ENCODE measurements at places on chromosomes 6 and 20. TPM values are rescaled to one million over a fixed set of nuclear protein-coding genes. Genes with fewer than 3 reads are reported as not detected.

The CASS4 gene
- total RNA-seq, result 0.77 TPM

The RIMS1 gene
- total RNA-seq, result 2.2 TPM

The KHDC1 gene
- total RNA-seq, result 0.84 TPM

The TAGAP gene
- total RNA-seq, result 4.1 TPM

DNA sequence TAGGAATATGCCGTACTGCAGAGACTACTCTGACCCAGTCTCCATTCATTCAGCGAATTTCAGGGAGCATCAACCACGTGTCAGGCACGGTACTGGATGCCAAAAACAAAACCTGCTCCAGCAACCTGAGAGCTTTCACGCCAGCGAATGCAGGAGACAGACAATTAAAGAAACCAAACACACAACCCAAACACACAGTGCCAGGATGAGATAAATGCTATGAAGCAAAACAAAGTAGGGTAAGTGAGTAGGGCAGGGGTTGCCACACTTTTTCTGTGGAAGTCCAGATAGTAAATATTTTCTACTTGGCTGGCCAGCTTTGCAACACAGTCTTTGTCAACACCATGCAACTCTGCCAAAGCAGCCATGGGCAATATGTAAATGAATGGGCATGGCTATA is 10.0 kb downstream of the MOCS1 start:
- no peak for DNase-seq

DNA sequence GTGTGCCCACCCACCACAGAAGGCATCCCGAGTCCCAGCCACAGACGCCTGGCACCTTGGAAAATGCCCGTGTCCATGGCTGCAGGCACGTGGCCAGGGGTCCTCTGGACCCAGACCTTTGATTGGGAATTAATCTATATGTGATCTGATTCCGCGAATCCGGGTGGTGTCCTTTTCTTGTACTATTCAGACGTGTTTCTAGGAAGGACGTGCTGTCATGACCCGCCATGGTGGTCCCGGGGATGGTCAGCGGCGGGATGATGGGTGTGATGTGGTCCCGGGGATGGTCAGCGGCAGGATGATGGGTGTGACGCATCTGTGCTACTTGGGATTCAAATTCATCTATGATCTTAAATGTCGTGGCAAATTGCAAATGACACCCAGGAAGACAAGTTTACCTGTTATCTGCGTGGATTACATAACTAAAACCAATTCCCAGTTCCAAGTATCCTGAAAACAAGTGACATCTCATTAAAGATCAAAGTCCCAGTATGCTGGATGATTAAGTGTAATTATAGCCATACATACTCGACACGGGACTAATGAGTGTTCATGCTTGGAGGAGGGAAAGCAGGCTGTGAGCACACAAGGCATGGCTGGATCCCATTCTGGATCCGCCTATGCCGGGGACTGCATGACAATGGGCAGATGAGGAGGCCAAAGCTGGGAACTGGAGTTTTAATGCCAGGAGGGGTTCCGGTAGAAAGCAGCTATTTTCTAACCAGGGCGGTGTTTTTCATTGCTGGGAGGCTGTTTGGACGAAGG is 256.5 kb downstream of the TAF4 start:
- DNase-seq, result no peak

DNA sequence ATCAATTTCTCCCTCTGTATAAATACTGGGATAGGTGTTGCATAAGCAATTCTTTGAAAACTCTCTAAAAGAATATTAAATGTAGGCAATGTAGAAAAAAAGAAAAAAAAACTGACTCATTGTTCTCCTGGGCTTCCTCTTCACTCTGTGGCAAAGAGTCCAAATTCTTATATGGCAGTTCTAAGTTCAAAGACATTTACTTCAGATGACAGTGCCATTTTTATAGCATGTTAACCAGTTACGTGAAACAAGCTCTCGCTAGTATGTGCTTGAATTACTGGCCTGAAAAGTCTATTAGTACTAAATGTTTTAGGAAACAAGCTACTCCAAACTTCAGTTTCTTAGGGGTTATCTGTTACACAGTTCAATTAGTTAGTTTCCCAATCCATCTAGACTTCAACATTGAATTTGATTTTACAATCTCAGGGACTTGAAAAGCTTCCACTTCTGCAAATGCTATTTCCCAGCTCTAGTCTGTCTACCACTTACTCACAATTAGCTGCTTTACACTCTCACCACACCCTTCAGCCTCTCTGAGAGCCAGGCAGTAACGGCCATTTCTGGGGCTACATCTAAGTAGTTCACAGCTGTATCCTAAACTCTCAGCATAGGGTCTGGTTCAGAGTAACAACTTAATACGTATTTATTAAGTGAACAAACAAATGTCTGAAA is 100.4 kb downstream of the OGFRL1 start:
- no peak for DNase-seq

GRCh38 chr6:138430361-138431145 is 26.5 kb downstream of the HEBP2 start:
- no peak for DNase-seq

GRCh38 chr20:34621383-34622367 is 55.2 kb downstream of the PIGU start:
- peak; percentile 48 for DNase-seq

- DNase-seq, result no peak
These were observed 593.4 kb downstream of the QKI start for GRCh38 chr6:164007881-164008280.

DNA sequence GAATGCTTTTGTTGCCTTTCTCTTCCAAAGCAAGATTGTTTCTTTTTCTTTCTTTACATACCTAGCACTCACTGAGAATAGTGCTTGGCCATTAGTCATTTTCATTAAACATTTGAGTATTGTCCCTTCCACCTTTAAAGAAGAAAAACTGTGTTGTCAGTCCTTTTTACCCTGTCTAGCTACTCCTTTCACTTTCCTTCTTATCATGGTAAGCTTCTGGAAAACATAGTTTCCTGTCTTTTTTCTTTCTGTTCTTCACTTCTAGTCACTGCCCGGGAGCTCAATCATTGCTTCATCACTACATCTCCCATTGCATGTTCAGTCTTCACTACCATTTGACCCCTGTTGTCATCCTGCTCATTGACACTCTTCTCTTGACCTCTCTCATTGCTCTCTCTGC is 12.1 kb downstream of the VAPB start:
- no peak for DNase-seq

GRCh38 chr20:31602779-31603441 is 2.2 kb upstream of the ID1 start:
- no peak for DNase-seq

DNA sequence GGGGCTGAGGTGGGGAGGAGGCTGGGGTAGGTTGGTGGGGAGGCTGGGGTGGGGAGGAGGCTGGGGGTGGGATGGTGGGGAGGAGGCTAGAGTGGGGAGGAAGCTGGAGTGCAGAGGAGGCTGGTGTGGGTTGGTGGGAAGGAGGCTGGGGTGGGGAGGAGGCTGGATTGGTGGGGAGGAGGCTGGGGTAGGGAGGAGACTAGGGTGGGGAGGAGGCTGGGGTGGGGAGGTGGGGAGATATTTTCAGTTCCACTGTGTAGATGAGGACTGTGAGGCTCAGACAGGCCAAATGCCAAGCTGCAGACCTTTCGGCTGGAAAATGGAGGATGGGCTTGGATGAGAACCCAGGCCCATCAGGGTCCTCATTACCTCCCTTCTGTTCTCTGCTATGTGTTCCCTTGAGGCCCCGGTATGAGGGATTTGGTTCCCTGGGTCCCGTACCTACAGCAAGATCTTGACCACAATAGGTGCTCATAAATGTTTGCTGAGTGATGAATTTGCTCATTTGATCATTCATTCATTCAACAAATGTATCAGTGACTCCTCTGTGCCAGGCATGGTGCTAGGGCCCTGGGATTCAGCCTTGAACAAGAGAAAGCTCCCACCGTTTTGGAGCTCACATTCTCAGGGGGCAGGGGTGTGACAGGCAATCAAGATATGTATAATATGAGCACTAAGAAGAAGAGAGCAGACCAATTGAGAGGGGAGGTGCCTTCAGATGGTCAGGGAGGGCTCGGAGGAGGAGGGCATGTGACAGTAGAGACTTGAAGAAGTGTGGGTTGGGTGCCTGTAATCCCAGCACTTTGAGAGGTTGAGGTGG is 36.1 kb upstream of the NOL4L start:
- no peak for DNase-seq

GRCh38 chr6:31585491-31585890 is 586 bp upstream of the LST1 start:
- DNase-seq, result no peak
